ENCODE measurements at places on chromosomes 3 and 15. TPM values are rescaled to one million over a fixed set of nuclear protein-coding genes. Genes with fewer than 3 reads are reported as not detected.

ALPK3 gene
- 99.0 TPM for total RNA-seq

DNA sequence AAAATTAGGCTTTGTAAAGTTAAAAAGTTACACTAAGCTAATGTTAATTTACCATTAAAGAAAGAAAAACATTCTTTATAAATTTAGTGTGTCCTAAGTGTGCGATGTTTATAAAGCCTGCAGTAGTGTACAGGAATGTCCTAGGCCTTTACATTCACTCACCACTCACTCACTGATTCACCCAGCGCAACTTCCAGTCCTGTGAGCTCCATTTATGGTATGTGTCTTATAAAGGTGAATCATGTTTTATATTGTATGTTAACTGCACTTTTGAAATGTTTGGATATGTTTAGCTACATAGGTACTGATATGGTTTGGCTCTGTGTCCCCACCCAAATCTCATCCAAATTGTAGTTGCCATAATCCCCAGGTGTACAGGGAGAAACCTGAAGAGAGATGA lies 549.7 kb upstream of the EPHA6 start:
- DNase-seq, result no peak
- H3K27me3 ChIP-seq, result no peaks in the 10 kb centered on the region
- no peaks in the 10 kb centered on the region for H3K4me1 ChIP-seq
- no peak overlapping the region for H3K4me3 ChIP-seq

GRCh38 chr3:20096135-20096685 lies 56.0 kb downstream of the KAT2B start:
- DNase-seq, result no peak
- H3K36me3 ChIP-seq, result peaks cover 9% of the 10 kb centered on the region
- no peaks in the 10 kb centered on the region for H3K4me1 ChIP-seq
- no peaks in the 10 kb centered on the region for H3K27me3 ChIP-seq
- no peak overlapping the region for H3K27ac ChIP-seq

DNA sequence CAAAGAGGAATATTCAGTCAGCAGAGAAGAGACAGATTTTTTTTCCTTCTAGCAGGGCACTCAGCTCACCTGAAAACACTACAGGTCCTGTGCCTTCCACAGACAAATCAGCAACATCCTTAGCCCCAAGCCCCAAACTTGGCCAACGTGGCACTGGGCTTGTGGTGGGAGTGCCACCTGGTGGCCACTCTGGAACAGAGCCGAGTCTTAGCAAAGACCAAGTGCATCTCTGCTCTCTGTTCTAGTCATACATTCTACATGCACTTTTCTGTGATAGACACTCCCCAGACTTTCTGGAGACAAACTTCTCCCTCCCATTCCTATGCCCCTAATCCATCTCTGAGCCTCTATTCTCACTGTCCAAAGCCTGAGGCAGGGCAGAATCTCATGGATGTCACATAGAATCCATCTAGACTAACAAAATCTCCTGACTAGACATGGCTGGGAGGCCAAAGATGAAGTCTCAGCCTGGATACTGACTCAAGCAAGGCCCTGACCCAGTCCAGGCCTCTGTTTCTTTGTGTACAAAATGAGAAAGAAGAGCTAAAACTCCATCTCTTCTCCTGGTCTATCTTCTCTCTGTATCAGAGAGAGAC lies 5.1 kb upstream of the SEMA7A start:
- DNase-seq, result peak; percentile 84
- H3K36me3 ChIP-seq, result no peaks in the 10 kb centered on the region
- no peaks in the 10 kb centered on the region for H3K27me3 ChIP-seq
- H3K4me1 ChIP-seq, result peaks cover 7% of the 10 kb centered on the region
- no peak overlapping the region for H3K27ac ChIP-seq

- no peak overlapping the region for H3K27ac ChIP-seq
- DNase-seq, result no peak
- no peaks in the 10 kb centered on the region for H3K36me3 ChIP-seq
- no peaks in the 10 kb centered on the region for H3K4me1 ChIP-seq
- H3K4me3 ChIP-seq, result no peak overlapping the region
- no peaks in the 10 kb centered on the region for H3K27me3 ChIP-seq
Measured at GRCh38 chr3:14652-15051, 181.9 kb upstream of the CHL1 start.

DNA sequence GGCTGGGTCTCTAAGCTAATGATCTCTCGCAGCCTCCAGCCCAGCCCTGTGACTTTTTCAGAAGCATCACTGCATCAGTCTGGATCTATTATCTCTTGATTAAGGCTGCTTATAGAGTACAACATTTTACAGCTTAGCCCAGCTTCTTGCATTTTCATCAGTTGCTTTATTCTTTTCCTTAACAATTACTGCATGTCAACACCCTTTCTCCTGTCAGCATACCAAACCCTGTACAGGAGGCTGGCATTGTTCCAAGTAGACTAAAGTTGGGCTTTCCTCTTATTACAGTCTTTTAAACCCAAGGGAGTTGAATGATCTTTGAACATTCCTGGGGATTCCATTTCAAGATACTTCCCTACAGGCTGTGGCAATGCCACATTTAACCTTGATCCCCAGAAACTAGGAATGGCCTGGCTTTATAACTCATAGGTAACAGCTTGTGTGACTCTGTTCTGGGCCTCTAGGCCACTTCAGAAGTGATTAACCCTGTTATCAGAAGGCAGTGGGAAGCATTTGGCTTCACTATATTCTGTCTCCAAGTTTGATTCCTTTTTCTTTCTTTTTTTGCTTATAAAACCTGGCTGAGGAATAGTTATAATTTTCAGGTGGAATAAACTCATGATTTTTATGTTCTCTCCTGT lies 182.9 kb downstream of the KCNMB2 start:
- H3K36me3 ChIP-seq, result no peaks in the 10 kb centered on the region
- no peak for DNase-seq
- no peak overlapping the region for H3K4me3 ChIP-seq
- H3K27ac ChIP-seq, result no peak overlapping the region
- peaks cover 20% of the 10 kb centered on the region for H3K4me1 ChIP-seq

DNA sequence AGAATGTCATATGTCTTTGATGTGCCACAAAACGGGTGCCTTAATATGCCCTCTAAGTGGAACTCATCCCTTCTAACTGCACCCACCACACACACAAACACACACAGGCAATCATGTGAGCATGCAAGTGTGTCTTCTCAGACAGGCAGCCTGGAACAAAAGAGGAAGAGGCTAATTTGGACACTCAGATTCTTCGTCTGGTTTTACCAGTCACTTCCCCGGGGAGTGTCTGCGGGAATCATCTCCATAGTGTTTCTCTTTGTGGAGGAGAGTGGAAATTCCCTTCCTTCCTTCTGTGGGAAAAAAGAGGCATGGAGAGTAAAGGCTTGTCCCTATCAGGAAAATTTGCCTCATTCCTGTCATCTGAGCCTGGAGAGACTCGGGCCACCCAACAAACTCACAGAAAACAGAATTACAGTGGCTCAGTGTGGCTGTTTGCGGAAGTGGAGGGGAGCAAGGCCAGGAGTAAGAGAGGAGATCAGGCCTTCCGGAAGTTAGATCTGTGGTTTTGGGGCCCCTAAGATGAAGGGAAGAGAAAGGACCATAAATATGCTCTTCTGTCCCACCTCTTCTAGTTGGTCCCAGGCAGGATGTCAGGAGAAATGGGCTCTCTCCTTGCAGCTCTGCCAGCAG lies 212.6 kb upstream of the SEMA6D start:
- no peak for DNase-seq
- no peaks in the 10 kb centered on the region for H3K36me3 ChIP-seq
- H3K27me3 ChIP-seq, result no peaks in the 10 kb centered on the region
- peak overlapping the region; percentile 73 for H3K27ac ChIP-seq
- no peaks in the 10 kb centered on the region for H3K4me1 ChIP-seq

GRCh38 chr3:157407769-157408168 lies 28.9 kb upstream of the PTX3 start:
- H3K27ac ChIP-seq, result no peak overlapping the region
- no peaks in the 10 kb centered on the region for H3K36me3 ChIP-seq
- DNase-seq, result no peak
- no peaks in the 10 kb centered on the region for H3K4me1 ChIP-seq
- no peaks in the 10 kb centered on the region for H3K27me3 ChIP-seq

DNA sequence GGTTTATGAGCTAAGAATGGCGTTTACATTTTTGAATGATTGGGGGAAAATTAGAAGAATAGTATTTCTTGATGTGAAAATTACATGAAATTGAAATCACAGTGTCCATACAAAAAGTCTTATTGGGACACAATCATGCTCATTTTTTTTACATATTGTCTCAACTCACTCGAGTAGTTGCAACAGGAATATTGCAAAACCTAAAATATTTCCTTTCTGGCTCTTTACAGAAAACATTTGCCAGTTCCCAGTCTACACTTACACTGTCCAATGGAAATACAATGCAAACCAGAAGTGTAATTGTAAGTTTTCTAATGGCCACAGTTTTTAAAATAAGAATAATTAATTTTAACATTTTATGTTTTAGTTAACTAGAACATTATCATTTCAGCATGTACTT lies 137.8 kb downstream of the SAMMSON start:
- H3K27me3 ChIP-seq, result no peaks in the 10 kb centered on the region
- DNase-seq, result no peak
- no peak overlapping the region for H3K4me3 ChIP-seq
- no peaks in the 10 kb centered on the region for H3K36me3 ChIP-seq
- H3K27ac ChIP-seq, result no peak overlapping the region
- H3K4me1 ChIP-seq, result no peaks in the 10 kb centered on the region
